ENCODE measurements at places on chromosomes 6 and 20.
A peak's percentile ranks its signal among the peaks of the same experiment; 100 is the strongest.

DNA sequence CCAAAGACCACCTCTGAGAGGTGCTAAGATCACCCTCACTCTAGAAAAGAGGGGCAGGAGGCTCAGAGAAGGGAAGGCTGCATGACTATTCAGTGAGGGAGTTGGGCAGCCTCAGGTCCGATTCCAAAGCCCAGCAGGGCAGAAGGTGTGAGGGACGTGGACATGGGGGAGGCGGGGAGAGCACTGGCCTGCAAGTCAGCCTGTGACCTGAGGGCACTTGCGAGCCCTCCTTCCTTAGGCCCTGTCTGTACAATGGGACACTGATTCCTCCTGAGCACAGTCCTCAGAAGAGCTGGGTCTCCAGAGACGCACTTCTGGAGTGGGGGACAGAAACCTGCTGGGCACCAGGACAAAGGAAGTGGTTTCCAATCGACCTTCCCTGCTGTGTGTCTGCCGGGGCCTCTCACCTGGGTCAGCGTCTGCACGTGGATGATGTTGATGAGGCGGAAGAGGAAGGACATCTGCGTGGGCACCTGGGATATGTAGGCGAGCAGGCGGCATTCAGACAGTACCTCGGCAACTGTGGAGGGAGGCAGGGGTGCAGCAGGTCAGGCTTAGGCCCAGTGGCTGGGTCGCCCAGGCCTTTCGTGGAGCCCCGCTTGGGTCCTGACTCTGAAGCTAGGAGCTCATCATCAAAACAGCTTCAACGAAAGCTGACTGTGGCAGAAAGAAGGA lies 48.5 kb downstream of the MYH7B start:
- no peak for DNase-seq

DNA sequence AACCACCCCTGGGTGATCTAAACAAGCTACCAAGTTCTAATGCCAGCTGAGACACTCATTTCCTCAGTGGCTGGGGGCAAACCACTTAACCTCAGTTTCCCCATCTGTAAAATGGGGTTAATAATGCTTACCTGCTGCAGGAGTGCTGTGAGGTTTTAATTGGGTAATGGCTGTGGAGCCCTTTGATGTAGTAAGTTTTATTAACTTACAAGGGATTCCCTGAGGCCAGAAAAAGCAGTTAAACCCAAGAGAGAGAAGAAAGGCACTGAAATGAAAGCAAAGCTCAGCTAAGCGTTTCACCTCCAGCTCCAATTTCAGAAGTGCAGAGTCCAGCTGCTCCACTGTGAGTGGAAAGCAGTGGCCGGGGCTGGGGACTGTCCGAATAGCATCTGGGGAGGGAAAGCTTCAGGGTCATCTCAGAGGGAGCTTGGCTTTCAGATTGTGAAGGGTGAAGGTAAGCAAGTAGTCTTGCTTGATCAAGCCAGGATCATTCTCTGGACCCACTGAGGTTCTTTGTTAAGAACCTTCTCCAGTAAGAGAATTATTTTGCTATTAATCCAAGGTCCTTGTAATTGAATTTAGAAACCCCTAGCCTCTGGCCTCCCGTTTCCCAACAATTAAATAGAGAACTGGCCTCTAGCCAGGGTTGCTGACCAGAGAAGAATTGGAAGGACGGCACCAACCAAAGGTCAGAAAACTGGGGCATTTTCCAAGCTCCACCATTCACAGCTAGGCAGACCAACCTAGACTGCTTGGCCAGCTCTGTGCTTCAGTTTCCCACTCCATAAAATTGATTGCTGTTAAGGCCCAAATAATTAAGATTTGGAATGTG lies 20.9 kb upstream of the TCP11 start:
- DNase-seq: no peak

DNA sequence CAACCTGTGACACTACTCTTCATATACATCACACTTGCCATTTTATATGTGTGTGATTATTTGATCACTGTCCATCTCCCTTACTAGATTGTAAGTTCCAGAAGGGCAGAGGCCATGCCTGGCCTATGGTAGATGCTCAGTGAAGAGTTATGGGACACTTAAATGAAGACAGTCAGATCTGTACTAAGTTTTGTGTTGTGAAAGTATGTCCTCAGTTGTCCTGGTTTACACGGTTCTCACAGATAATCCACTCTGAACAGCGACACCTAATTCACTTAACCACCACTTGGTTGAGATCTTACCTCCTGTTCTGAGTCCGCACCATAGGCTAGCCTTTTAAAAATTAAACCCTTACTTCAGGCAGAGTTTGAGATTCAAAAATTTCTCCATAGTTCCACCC lies 434.1 kb upstream of the SOX4 start:
- DNase-seq: no peak

- DNase-seq: no peak
These were observed 366.2 kb downstream of the TFAP2A start for GRCh38 chr6:10048370-10049297.

- peak; percentile 35 for DNase-seq
These were observed 807 bp downstream of the SNHG17 start for GRCh38 chr20:38434301-38434741.

GRCh38 chr20:5652626-5653553 lies 97.3 kb upstream of the SHLD1 start:
- DNase-seq: no peak

- no peak for DNase-seq
These were observed 48.9 kb upstream of the SIRPA start for GRCh38 chr20:1846341-1846740.

DNA sequence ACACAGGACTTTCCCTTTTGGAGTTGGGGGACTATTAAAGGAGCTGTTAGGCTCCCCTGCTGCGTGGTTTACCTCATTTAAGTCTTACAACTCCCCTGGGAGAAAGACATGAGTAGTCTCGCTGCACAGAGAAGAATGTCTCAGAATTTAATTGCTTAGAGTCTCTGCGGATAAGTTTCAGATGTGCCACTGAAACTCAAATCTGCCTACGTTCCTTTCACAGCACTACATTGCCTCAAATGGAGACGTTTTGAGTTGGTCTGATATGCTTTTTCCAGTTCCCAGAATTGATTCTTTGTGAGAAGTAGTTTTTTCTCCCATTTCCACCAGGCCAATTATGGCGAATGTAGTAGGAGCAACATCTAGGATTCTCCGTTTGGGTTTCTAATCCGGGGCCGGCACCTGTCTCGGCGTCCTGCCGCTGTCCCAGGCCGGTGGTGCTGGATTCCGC lies 532 bp upstream of the SLC35F1 start:
- no peak for DNase-seq

DNA sequence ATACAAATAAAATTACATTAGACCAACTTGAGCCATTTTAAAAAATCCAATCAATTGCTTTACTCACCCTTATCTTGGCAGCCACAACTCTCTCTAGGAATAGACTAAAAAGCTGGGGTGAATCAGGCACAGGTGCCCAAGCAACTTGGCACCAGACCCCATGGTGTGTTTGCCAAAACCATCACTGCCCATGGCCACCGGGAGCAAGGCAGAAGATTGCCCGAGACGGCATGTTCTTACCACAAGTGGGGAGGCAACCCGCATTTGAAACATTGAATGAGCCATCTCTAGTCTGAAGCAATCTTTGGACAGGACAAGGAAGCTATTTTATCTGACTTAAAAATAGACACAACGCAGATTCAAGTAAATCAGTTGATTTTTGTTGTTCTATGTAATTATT lies 69.0 kb downstream of the SMLR1 start:
- no peak for DNase-seq

DNA sequence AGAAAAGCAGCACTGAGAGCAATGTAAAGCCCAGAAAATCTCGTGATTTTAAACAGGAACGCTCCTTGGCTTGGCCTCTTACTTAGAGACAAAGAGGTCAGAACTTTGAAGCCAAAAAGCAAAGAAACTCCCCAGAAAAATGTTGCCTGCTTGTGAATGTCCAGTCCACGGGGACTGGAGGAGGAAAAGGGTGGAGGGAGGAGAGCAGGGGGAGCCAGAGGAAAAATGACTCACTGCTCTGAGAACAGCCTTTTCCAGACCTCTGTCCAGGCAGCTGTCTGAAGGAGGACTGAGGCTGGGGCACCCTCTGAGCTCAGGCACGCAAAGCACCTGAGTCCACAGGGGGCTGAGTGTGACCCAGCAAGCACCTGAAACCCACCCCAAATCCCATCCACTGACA lies 64.7 kb downstream of the TRAM2 start:
- DNase-seq: no peak

DNA sequence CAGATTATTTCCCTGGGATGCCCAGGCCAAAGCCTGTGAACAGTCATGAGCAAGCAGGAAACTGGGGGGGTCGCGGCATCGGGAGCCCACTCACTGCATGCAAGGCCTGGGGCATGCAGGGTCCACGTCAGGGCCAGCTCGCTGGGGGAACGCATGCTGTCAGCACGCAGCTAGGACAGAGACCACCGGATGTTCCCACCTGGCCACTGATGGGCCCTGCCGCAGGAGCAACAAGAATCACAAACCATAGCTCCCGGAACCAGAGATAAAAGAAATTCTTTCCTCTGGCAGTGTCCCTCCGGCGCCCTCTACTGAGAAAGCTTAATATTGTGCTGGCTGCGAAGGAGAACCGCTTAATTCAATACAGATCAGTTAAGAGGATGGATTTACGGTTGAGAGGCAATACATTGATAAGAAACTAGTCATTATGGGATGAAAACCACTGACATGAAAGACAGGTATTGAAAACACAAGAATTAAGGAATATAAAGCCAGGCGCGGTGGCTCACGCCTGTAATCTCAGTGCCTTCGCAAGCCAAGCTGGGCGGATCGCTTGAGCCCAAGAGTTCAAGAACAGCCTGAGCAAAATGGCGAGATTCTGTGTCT lies 32.6 kb downstream of the C6orf15 start:
- DNase-seq: peak; percentile 73

- no peak for DNase-seq
These were observed 34.3 kb downstream of the SNX5 start for GRCh38 chr20:17934141-17934862.

- no peak for DNase-seq
These were observed 16.6 kb downstream of the SYNDIG1 start for GRCh38 chr20:24485981-24486380.

DNA sequence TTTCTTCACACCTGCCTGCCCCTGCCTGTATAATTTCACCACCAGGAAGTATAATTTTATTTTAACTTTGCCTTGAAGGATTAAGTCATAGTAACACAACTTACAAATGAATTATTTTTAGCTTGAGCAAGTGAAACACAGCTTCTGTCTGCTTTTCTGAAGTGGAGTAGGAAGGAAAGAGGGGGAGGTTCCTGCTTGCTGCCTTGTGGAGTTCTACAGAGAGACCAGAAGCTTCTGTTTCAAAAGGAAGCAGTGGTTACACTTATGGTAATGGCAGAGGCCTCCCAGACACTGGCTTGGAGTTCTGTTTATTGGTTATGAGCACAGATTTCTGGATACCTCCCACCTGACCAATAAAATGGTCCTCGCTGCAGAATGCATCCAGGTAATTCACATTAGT lies 159.6 kb downstream of the TMEM200A start:
- no peak for DNase-seq

DNA sequence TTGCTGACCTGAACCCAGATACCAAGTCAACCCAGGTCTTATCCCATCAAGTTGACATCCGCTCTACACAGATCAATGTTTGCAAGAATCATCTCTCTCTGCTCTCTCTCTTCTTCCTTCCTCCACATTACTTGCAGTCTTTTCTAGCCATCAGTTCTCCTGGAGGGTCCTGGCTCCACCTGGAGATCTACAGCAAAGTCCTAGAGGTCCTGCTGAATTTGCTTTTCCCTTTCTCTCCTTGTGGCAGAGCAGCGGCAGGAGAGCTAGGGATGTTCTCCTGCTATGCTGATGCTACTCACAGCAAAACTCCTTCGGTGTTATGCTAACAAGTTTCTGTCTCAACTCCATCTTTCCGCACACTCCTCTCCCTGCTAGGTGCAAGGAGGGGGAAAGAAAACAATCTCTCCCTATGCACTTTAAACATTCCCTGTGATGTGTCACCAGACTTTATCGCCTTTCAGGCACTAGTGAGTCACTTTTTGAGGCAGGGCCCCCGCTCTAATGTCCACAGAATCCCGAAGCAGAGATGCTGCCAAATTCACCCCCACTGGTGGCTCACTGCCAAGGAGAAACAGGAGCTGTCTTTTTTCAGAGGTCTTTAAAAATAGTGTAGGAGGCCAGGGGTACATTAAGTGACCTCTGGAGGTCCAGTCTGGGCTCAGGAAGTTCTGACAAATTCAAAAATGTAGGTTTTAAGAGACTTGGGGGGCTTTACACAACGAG lies 62.6 kb downstream of the FAM50B start:
- DNase-seq: no peak

GRCh38 chr6:39947611-39948068 lies 13.4 kb upstream of the MOCS1 start:
- no peak for DNase-seq

- no peak for DNase-seq
These were observed 149.0 kb downstream of the EYA4 start for GRCh38 chr6:133390168-133390567.

GRCh38 chr6:23311211-23311610 lies 741.8 kb downstream of the HDGFL1 start:
- DNase-seq: no peak

DNA sequence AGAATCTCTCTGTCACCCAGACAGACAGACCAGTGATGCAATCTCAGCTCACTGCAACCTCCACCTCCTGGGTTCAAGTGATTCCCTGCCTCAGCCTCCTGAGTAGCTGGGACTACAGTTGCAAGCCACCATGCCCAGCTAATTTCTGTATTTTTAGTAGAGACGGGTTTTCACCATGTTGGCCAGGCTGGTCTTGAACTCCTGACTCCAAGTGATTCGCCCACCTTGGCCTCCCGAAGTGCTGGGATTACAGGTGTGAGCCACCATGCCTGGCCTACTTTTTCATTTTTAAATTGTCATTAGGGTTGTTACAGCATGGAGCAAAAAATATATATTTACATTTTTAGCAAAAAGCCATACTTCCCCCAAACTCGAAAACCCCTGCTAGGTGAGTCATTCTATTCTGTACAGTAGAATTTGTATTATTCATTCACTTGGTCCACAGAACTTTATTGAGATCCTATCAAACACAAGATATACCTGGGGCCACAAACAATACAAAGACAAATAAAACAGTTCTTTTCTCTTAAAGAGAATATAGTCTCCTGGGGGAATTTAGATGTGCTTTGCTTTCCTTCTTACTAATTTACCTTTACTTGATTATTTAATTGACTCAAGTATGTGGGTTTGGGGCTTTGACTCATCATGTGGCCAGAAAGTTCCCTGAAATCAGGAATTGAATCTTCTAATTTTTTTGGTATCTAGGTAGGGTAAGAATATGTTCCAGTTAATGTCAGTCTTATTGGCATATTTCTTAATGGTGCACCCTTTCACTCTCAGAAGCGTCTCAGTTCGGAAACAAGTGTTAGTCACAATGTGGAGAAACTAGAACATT lies 16.6 kb upstream of the CCND3 start:
- peak; percentile 49 for DNase-seq

- no peak for DNase-seq
These were observed 17.8 kb downstream of the RAB44 start for GRCh38 chr6:36715469-36715868.

- no peak for DNase-seq
These were observed 20.3 kb downstream of the OR2A4 start for GRCh38 chr6:131680868-131681267.

GRCh38 chr6:27742833-27743573 lies 169.2 kb downstream of the OR2B2 start:
- DNase-seq: no peak

GRCh38 chr6:72182337-72183246 lies 296.2 kb downstream of the RIMS1 start:
- no peak for DNase-seq

GRCh38 chr6:165511807-165512206 lies 151.2 kb downstream of the PDE10A start:
- DNase-seq: no peak
